ENCODE measurements at places on chromosomes 7 and 10. TPM values are rescaled to one million over a fixed set of nuclear protein-coding genes. Genes with fewer than 3 reads are reported as not detected.

ZDHHC16 gene
- 49.2 TPM for total RNA-seq

- ATAC-seq = no peak
These were observed 114.9 kb downstream of the IPMK start for GRCh38 chr10:58152673-58153263.

SOSTDC1 gene
- not detected for total RNA-seq

DNA sequence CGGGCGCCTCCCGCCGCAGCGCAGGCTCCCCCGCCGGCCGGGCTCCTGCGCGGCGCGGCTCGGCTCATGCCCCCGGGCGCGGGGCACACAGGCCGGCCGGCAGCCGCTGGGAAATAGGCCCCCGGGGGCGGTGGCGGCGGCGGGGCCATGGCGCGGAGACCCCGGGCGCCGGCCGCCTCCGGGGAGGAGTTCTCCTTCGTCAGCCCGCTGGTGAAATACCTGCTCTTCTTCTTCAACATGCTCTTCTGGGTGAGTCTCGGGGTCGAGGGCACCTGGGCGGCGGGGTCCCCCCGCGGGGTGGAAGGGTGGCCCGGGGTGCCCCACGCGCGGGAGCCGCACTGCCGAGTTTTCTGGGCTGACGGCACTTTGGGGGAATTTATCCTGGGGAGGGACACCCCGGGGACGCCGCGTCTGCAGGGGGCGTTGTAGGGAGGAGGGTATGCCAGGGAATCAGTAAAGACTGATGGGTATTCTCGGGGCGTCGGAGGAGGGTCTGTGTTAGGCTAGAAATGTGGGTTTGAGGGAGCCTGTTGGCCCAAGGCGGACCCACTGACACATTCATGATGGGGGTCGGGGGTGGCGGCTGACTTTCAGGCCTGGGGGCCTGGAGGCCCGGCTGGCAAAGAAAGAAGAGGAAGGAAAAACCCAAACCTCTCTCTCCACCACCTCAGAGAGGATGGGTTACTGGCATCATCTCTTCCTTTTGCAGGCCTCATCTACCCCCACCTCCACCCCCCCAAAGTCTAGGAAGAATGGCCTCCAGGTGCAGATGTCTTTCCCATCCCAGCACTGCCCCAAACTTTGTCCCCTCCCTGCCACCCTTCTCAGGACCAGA is 544 bp downstream of the TSPAN33 start:
- ATAC-seq = no peak

GNAI1 gene
- not detected for total RNA-seq

- no peak for ATAC-seq
These were observed 11.2 kb upstream of the SEPTIN14 start for GRCh38 chr7:55873765-55874164.

OR6V1 gene
- not detected for total RNA-seq

DNA sequence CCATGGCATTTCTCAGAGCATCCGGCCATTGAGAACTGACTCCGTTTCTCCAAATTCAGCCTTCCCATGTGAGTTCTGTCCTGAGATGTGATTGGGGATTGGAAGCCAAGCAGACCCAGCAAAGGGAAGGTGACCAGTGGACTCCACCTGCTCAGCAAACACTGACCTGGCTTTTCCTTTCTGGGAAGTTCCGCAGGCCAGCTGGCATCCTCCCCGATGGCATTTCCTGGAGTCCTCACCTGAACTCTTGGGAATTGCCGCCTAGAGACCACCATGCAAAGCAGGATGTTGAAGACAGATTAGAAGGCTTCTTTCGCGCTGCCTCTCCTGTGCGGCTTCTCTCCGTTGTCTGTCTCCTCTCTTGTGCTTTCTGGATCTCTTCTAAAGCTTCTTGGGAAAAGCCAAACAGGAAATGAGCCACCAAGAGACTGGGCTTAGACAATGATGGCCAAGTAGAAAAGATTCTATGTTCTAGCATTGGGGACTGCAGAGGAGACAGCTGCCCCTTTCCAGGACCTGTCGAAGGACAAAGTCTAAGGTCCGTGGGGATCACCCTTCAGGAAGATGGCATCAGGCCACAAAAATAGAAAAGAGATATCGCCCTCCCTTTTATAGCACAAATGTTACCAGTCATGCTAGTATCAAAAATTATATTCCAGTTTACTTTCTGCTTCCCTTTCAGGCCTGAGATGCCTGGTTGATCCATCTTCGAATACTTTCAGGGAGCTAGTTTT is 103.7 kb upstream of the INSYN2A start:
- no peak for ATAC-seq

CASD1 gene
- total RNA-seq = 14.2 TPM

GPER1 gene
- total RNA-seq = 1.1 TPM

GRCh38 chr7:100482728-100483089 is 1.0 kb upstream of the NYAP1 start:
- no peak for ATAC-seq

DNA sequence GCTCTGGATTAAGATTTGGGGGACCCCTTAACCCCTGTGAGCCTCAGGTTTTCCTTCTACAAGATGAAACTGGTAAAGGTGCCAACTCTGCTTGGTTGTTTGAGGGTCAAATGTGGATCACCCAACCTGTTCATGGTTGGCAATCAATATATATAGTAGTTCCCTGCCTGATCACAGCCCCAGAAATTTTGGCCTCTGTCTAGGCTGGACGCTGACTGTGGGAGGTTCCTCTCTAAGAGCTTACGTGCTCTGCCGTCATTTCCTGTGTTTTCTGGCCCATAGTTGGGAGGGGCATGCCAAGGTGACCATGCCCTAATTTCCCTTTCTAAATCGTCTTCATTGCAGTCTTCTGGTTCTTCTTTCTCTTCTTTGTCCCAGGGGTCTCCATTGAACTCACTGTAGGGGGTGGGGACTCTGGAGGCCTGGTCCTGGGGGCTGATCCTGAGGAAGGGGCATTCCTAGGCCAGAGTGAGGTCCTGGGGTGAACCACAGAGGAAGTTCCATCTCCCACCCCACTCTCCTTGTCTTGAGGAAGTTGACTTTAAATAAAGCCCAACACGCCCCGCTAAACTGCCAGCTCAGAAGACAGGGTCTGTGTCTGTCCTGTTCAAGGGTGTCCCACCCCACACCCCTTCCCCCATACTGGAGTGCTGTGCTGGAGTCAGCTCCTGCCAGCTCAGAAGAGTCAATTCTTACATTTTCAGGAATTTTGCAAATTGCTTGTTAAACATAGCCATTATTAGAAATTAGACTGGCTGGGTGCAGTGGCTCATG is 98.9 kb upstream of the SDK1 start:
- no peak for ATAC-seq

- ATAC-seq = no peak
These were observed 33.0 kb downstream of the OR6V1 start for GRCh38 chr7:143085109-143085508.

- no peak for ATAC-seq
These were observed 99.8 kb upstream of the RET start for GRCh38 chr10:42977032-42977416.

GRCh38 chr7:1553512-1554210 is 2.3 kb downstream of the TMEM184A start:
- ATAC-seq = no peak

All from activated T-helper 17 cell treated with anti-CD3 and anti-CD28 coated beads, Interleukin-2, amount 50 U/mL, for 72 hours (primary cell).